ENCODE measurements at places on chromosomes 6 and 20.

- no peak for DNase-seq
Measured at GRCh38 chr6:127748290-127748689, 152.6 kb downstream of the THEMIS start.

- DNase-seq, result no peak
Measured at GRCh38 chr20:9409352-9409751, 105.0 kb upstream of the LAMP5 start.

DNA sequence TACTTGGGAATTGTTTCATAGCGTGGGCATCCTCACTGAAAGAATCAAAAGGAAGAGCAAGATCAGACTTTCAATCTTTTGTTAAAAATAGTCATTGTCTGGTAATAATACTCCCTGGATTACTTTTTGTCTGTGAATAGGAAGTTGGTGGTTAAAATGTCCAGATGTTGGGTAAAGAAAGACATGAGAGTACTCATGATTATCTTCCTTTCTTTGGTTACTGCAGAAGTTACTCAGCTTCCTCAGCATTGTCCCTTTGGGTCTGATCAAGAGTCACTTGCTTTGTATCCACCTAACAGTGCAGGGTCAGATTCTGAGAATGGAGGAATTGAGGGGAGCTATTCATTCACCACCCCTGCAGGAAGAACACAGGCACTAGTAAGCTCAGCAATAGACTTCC is 54.6 kb downstream of the RIN2 start:
- DNase-seq, result no peak

GRCh38 chr6:32685603-32686002 is 19.1 kb upstream of the HLA-DQB1 start:
- no peak for DNase-seq

- DNase-seq, result no peak
Measured at GRCh38 chr6:140160494-140160893, 786.0 kb upstream of the CITED2 start.

GRCh38 chr6:109304284-109305015 is 77.8 kb downstream of the CD164 start:
- no peak for DNase-seq

DNA sequence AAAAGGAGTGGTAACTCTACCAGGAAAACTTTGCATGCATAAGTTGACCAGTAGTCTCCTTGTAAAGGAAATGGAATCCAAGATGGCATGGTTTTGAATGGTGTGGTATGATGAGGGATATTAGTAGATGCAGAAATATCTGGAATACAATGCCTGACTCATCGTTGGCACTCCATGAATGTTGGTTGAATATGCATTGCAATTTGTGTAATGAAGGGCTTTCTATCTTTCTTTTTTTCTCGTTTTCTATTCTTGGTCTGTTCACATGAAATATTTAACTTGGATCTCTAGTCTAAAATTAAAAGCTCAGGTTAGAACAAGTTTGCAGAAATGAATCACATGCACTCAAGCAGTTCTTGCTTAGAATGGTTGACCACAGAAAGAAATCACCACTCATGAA is 277.3 kb upstream of the PRND start:
- no peak for DNase-seq

DNA sequence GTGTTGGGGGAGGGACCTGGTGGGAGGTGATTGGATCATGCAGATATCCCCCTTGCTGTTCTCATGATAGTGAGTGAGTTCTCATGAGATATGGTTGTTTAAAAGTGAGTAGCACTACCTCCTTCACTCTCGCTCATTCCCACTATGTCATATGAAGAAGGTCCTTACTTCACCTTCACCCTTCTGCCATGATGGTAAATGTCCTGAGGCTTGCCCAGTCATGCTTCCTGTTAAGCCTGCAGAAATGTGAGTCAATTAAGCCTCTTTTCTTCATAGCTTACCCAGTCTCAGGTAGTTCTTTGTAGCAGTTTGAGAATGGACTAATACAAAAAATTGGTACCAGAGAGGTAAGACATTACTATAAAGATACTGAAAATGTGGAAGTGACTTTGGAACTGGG is 425.9 kb downstream of the HTR1B start:
- DNase-seq, result no peak

GRCh38 chr20:4162766-4163165 is 147.4 kb upstream of the RNF24 start:
- DNase-seq, result no peak

GRCh38 chr6:103675807-103676406 is 1183.8 kb downstream of the HACE1 start:
- no peak for DNase-seq

GRCh38 chr20:10662151-10662550 is 11.6 kb downstream of the JAG1 start:
- DNase-seq, result no peak

- no peak for DNase-seq
Measured at GRCh38 chr6:82364087-82365015, 734 bp downstream of the TPBG start.

DNA sequence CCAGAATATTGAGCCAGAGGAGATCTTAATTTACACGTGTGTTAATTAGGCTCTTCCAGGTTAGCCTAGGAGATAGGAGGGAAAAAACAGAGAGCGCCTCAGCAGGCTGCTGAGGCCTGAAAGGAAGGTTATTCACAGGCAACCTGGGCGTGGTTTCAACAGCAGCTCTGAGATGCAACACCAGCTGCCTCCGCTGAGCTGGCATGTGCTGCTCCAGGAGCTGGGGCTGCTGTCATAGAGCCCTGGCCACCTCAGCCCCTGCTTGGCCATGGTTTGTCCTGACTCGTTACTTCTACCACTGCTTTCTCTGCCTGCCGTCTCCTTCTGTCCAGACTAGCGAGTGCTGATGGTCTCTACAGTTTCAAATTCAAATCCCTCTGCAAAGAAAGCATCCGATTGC is 32.4 kb upstream of the RPP40 start:
- DNase-seq, result no peak

DNA sequence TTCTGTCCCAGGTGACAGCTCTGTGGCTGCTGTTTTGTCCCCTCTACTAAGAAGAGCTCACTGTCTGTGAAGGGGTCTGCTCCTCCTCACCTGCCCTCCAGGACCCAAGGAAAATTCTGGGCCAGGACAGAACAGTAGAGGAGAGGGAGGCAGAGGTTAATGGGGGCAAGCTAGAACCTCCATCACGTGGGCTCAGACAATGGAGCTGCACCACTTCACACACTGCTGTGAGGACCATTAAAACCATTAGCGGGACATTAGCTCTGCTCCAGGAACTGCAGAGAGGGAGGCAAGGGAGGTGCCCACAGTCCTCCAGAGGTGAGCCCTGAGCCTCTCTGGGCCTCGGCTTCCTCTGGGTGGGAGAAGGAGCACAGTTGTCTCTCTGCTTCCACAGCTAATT is 78.4 kb downstream of the NOL4L start:
- no peak for DNase-seq

- DNase-seq, result no peak
Measured at GRCh38 chr20:63642527-63643247, 10.5 kb downstream of the STMN3 start.

DNA sequence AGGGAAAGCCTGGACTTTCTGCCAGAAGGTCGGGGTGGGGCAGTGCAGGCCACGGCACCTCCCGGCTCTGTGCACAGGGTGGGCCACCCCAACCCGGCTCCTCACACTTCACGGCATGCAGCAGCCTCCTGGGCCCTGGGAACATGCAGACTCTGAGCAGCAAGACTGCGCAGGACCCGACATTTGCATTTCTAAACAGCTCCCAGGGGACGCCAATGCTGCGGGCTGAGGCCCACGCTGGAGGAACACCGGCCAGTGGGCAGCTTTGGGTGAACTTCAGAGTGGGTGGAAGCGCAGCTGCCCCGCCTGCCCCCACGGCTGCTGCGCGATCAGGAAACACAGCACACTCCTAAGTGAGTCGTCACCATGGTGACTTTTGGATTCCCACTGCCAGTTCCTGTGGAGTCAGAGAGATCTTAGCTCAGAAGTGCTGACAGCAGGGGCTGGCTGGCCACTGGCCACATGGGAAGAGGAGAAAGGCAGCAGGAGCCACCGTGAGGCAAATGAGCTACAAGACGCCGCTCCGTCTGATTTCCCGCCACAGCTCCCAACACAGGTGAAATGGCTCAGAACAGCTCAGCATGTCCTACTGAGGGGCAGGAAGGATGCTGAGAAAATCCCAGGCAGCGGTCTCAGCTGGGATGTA is 52.1 kb downstream of the RNASET2 start:
- no peak for DNase-seq

GRCh38 chr20:10798811-10799210 is 125.0 kb upstream of the JAG1 start:
- no peak for DNase-seq

- no peak for DNase-seq
Measured at GRCh38 chr6:164346631-164347030, 932.1 kb downstream of the QKI start.

GRCh38 chr20:22315073-22315472 is 269.3 kb downstream of the FOXA2 start:
- no peak for DNase-seq

GRCh38 chr6:14149053-14149738 is 31.6 kb downstream of the CD83 start:
- no peak for DNase-seq

- no peak for DNase-seq
Measured at GRCh38 chr6:105509506-105510331, 106.8 kb upstream of the PREP start.

GRCh38 chr6:122400121-122400450 is 634 bp downstream of the HSF2 start:
- DNase-seq, result no peak

DNA sequence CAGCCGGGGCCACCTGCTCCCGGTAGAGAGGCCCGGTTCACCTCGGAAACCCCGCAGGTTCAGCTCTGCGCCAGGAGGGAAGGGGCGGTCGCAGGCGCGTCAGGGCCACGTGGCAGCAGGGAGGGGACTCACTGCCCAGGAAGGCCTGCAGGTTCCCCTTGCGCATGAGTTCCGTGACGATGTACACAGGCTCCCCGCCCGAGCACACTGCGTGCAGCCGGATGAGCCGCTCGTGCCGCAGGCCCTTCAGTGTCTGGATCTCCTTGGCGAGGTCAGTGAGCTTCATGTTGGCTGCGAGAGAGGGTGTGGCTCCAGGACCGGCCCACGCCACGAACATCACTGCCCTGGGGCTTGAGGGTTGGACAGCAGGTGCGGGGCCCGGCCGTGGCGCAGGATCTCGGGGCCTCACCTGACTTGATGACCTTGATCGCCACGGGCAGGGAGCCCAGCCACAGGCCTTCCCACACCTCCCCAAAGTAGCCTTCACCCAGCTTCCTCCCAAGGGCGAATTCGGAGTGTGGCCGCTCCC is 4.9 kb upstream of the PTK6 start:
- DNase-seq, result no peak

DNA sequence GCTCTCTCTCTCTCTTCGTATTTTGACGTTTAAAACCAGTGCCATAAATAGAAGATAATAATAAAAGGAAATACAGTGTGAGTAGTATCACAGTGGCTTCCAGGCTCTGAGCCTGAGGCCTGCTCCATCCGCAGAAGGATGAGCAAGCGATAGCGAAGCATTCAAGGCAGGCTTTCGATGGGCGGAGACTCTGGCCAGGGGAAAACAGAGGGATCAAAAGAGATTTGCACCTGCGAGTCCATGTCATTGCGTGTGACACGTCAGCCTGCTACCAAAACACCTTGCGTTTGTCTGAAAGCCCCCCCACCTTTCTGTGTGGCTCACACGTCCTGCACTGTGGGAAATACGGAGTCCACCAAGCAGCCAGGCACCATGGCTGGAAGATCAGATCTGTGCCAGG is 377.3 kb upstream of the SULF2 start:
- no peak for DNase-seq

DNA sequence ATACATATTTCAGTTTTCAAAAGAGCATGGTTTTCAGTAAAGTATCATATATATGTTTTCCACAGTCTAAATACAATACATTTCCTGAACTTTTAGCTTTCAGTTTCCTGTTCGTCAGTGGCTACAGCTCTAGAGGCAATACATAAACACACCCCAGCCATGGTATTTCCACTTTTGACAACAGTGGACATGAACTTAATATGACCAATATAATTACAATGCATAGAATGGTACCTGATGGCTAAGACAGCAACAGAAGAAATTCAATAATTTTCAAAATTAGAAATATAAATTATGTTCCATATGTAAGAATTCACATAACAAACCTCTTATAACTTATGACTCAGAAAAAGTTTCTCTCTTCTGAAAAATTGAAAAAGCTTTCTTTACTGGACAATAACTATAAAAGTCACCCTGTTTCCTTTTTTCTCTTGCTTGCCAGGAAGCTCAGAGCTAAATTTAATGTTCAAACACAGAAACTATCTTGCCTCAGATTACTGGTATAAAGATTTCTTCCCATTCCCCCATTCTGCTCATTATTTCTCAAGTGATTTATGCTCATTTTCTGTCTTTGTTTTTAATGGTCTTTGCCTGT is 19.2 kb downstream of the FKBP5 start:
- DNase-seq, result no peak

- no peak for DNase-seq
Measured at GRCh38 chr6:89977808-89978748, 83.8 kb downstream of the GJA10 start.

DNA sequence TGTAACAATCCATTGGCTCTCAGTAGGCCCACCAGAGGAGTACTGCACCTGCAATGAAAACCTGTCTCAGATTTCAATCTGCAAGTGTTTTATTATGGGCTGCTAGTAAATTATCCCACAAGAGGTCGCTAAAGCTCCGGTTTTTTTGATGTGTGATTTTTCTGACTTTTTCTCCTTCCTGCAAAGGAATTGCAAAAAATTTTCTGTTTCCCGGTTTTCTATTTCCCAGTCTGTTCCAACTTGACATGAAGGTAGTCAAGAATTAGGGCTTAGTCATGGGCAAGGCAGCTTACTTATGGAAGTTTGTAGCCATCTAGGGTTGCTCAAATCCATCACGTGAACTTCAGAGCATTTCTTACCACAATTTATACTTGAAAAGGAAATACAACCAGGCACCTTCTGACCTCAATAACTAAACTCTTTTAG is 38.5 kb upstream of the AHI1 start:
- DNase-seq, result no peak

GRCh38 chr6:45637611-45638257 is 260.0 kb upstream of the SUPT3H start:
- no peak for DNase-seq

DNA sequence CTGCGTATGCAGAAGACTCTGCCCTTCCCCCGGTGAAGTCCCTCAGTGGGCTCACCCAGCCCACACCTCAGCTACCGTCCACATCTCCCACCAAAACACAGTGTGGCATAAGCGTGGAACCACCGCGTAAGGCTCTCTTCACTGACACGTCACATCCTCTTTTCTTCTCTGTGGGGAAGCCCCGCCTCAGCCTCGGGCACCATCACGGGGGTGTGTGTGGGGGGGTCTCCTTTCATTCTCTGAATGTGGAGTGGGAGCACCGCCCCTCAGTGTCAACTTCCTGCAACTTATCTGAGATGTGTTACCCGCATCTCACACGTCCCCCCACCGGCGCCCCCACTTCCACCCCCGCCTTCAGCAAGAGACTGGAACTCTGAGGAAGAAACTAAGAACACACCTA is 388.4 kb upstream of the JARID2 start:
- DNase-seq, result peak; percentile 59

Data from stimulated activated CD4-positive, alpha-beta T cell treated with anti-CD3 and anti-CD28 coated beads, Interleukin-1b, Interleukin-23, amount 100 ng/mL, for 1 hour (primary cell).